ENCODE measurements at places on chromosomes 7 and 10.
A peak's percentile ranks its signal among the peaks of the same experiment; 100 is the strongest.

GRCh38 chr10:46074196-46074946, 28.3 kb upstream of the MSMB start:
- DNase-seq, result no peak

DNA sequence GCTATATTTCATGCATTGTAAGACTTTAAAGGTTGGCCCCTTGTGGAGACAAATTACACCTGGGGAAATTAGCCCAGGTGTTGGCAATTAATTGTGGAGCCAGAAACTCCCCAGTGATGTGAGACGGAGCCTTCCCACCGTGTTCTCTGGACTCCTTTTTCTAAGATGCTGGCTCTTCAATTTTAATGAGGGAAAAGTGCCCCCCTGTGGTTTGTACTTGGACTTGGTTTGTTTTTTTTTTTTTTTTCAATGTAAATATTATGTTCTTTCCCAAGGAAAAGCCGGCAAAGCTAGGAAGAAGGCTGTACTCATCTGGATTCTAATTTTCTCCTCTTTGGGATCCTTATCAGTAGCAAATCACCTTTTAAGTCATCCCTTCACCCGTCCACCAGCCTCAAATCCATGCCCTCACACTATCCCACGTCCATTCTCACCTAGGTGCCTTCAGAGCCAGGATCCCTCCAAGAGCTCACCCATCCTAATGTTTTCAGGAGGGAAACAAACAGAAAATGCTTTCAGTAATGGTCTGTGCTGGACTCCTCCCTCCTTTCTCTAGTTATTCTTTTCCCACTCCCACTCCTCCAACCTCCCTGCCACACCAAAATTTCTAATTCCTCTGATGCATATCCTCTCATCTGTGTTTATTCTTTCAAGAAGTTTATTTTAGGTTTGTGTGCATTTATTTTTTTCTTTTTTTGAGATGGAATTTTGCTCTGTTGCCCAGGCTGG, 20.4 kb upstream of the ST8SIA6 start:
- no peak for DNase-seq

DNA sequence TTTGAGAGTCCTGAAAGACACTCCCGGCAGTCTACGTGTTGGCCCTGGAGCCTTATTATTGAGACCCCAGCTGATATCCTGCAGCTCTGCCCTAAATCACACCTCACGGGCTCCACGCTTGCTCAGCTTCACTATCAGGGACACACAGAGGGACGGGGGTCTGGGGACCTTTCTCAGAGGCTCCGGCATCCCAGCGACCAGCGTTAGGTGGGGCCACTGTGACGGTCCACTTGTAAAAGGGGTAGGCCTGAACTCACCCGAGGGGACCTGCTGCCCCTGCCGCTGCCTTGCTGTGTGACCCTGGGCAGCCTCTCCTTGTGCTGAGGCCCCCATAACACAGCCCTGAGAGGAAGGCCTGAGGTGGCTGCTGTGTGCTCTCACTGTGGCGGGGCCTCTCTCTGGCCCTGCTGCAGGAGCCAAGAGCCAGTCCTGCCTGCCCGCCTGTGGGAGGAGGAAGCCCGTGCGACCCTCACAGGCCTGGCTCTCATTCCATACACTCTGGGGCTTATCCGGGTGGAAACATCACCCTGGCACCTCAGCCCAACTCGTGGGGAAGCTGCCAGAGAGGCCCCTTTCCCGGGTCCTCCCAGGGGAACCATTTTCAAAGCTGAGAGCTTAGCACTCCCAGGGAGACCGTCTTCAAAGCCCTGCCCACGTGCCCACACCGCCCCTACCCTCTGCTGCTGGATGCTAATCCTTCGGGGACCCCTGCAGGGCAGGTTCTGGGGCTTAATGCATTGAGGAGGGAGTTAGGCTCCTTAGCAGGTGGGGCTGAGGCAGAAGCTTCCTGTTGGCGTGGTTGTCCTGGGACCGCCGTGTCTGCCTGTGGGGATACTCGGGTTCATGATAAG, 21.7 kb downstream of the AQP1 start:
- no peak for DNase-seq

- DNase-seq, result no peak
Observed at GRCh38 chr10:51602326-51602725, 97.1 kb downstream of the CSTF2T start.

GRCh38 chr10:97318772-97319651, at the start of gene FRAT1:
FRAT1 (plus strand) TSS chr10:97319271; CDS start chr10:97319454, 183 bp downstream.
- peak; percentile 94 for DNase-seq

- no peak for DNase-seq
Observed at GRCh38 chr10:122468926-122469781, 7.8 kb downstream of the HTRA1 start.

- no peak for DNase-seq
Observed at GRCh38 chr7:78749052-78749746, 704.3 kb downstream of the MAGI2 start.

DNA sequence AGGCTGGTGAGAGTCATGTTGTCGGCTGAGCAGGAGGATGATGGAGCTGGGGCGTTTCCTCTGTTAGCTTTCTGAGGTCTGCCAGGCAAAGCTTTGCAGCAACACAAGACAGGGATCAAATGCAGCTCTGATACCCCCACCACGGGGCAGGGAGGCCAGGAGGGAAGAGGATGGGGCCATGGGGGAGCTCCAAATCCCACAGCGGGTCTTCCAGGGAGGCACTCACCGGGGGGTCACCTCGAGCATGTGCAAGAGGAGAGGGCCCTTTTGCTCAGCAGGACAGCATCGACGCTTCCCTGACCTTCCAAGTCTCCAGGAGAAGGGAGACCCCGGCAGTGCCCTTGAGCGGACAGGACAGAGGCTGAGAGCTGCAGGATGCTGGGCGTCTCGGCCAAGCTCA, 127.5 kb downstream of the WDR37 start:
- DNase-seq, result no peak

GRCh38 chr10:91162050-91162494, 58.4 kb upstream of the PCGF5 start:
- no peak for DNase-seq

- DNase-seq, result no peak
Observed at GRCh38 chr10:6811153-6811552, 231.1 kb upstream of the PRKCQ start.

GRCh38 chr7:51141451-51142003, 175.1 kb downstream of the COBL start:
- no peak for DNase-seq

- DNase-seq, result no peak
Observed at GRCh38 chr7:90180011-90180585, 25.8 kb downstream of the STEAP1 start.

GRCh38 chr10:62634576-62634975, 169.9 kb upstream of the ADO start:
- no peak for DNase-seq
